ENCODE measurements at places on chromosomes 7 and 10.

GRCh38 chr10:79048639-79049550, 19.9 kb upstream of the ZMIZ1 start:
- DNase-seq, result no peak

GRCh38 chr10:2682491-2682890, 384.9 kb upstream of the PFKP start:
- DNase-seq, result no peak

DNA sequence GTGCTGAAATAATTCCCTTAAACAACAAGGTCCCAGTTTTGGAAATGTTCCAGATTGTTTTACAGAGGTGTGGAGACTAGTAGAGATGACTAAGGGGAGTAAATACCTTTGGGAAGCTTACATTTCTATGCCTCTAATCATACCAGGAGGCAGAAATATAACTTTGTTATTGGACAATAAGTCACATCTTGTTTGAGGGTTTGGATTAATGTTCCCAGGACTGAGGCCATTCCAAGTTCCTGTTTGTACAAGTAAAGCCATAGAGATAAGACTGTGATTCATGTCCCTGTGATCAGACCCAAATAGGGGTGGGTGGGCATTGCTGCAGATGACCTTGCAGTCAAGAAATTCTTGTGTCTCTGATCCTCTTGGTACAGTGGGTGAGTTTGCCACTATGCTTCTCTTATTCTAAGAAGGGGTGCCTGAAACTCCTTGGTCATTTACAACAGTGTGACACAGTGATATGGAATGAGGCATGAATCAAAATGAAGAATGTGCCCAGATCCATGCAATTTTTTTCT, 508.3 kb downstream of the SORCS3 start:
- DNase-seq, result no peak

DNA sequence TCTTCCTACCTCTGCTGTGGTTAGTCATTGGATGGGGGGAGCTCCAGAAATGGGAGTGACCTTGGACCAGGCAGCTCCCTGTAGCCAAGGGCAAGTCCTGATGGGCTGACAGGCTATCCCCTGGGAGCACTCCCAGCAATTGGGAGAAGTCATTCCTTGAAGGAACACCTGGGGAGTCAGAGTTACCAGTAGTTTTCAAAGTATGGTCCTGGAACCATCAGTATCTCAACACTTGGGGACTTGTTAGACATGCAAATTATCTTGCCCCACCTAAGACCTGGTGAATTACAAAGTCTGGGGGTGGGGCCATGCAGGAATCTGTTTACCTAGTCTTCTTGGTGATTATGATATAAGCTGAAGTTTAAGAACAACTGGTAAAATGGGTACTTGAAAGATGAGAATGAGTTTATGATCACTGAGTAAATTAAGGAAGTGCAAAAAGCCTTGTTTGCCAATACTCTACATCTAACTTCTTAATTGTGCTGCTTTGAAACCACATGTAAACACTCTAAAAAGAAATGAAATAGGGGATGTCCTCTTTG, 287.3 kb upstream of the LRRN3 start:
- no peak for DNase-seq
